ENCODE measurements at places on chromosomes 1 and 21.

DNA sequence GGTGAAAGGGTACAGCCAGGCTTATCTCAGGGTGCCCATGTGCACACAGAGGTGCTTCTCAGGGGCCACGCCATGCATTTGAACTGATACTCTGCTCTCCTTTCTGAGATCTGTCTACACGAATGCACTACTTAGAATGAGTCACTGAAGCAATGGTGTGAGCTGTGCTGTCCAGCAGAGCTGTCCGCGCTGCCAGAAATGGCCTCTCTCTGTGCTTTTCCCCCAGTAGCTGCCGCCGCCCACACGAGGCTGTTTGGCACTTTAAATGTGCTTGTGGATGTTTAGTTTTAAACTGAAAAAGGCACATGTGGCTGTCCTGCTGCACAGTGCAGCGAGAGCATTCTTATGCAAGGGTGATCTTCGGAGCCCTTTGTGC lies 87.1 kb upstream of the COL6A1 start:
- no peak for DNase-seq

DNA sequence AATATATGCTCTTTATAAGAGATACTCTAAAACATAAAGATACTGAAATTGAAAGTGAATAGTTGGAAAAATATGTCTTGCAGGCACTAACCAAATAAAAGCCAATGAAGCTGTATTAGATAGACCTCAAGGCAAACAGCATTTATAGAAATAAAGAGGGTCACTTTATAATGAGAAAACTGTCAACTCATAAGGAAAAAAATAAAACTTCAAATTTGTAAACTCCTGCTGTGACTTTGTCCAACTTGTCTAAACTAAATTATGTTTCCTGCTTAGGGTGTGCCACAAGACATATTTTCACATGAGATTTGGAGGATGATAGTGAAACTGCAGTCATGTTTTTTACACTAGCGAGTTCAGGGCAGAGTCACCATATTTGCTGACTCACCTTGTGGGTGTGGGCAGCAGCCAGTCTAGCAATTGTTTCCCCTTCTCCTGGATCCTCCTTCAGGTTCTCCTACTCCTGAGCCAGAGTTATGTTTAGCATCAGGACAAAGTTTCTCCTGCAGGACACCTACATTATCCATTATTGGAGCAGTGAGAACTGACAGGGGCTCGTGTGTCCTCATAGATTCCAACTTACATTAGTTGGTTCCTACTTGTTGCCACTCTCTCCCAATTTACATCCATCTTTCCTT lies 43.8 kb downstream of the CD53 start:
- no peak for DNase-seq

- no peak for DNase-seq
These were observed 46.1 kb downstream of the FAF1 start for GRCh38 chr1:50913954-50914353.

DNA sequence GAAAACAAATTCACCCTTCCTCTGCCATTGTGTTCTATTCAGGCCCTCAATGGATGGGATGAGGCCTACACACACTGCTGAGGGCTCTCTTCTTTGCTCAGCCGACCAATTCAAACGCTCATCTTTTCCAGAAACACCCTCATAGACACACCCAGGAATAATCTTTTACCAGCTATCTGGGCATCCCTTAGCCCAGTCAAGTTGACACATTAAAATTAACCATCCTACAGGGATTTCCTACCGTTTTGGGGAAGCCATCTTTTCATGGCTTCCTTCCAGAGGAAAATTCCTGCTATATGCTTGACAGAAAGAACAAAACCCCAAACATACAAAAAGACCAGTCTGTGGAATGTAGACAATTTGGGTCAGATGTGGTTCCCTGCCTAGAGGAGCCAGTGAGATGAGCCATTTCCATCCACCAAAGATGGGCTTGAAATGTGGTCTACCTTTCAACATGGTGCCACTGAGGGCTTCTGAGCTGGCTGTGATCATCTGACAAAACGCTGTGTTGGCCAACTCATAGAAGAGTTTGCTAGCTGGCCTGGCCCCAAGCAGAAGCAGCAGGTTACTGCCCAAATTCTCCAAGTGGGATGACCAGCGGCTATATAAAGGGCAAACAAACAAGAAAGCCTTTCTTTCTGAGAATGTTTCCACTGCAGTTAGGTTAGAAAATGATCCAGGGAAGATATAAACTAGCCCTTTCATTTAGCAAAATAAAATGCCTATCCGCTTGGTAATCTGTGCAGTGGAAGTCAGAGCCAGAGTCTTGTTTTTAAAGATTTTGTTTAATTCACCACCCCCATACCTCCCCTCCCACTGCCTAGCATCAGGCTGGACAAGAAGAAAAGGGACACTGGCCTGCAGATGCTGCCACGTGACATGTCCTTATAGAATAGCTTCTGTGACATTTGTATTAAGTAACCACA lies 69.1 kb upstream of the MRPS6 start:
- DNase-seq: no peak

DNA sequence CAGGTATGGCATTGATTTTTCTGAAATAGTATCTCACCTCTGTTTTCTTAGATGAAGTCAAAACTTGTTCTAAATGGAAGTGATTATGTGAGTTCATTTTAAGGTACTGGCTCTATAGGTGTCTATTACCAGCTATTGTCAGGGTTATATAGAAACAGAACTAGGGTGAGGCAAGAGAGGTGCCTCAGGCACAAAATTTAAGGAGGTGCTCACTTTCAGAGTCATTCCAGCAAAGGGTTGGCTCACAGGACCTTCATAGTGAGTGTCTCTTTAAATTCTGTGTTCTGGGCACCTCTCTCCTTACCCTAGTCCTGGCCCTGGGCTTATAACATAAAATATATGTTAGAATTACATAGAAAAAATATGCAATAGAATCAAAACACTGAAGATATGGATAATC lies 49.3 kb downstream of the KIAA0319L start:
- no peak for DNase-seq

DNA sequence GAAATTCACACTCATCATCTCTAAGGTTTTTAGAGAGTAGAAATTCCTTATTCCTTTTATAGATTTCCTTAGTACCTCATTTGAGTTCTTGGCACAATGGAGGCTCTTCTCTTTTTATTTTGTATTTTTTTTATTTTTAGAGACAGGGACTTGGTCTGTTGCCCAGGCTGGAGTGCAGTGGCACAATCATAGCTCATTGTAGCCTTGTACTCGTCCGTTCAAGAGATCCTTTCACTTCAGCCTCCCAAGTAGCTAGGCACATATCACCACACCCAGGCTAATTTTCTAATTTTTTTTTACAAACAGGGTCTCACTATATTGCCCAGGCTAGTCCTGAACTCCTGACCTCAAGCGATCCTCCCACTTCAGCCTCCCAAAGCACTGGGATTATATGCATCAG lies 29.6 kb downstream of the RGL1 start:
- DNase-seq: no peak

DNA sequence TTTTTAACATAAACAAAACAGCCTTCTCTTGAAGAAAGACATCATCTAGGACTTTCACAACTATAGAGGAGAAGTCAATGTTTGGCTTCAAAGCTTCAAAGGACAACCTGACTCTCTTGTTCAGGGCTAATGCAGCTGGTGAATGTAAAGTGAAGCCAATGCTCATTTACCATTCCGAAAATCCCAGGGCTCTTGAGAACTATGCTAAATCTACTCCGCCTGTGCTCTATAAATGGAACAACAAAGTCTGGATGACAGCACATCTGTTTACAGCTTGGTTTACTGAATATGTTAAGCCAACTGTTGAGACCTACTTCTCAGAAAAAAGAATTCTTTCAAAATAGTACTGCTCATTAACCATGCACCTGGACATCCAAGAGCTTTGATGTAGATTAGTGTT lies 259.8 kb upstream of the NR5A2 start:
- DNase-seq: no peak

- no peak for DNase-seq
These were observed 25.2 kb downstream of the B3GALT5 start for GRCh38 chr21:39637971-39638240.

GRCh38 chr1:154320882-154321608 lies at the start of gene AQP10:
AQP10 (plus strand) TSS chr1:154321093; CDS start chr1:154321156, 63 bp downstream.
- no peak for DNase-seq

- DNase-seq: no peak
These were observed 81.6 kb downstream of the CCDC185 start for GRCh38 chr1:223474804-223475203.
